ENCODE measurements at places on chromosomes 12 and 14.

- DNase-seq: no peak
Observed at GRCh38 chr12:108234158-108234557, 105.0 kb downstream of the CMKLR1 start.

DNA sequence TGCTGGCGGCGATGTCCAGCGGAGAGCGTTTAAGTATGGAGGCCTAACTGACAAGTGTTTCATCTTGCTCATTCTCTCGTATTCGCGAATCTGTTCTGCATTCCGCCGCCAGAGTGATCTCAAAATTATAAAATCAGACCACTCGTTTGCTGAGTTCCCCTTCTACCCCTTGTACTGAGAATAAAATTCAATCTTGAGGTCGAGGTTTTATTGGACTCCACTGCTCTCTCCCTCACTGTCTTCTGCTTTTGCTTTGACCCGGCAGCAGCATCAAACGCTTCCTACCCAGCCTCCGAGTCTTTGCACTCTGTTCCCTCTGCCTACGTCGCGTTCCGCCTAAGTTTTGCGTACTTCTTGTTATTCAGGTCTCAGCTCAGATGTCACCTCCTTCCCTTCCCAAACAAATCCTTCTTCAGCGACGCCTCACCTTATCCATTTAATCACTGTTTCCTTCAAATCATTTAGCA lies 462 bp downstream of the KNTC1 start:
- DNase-seq: no peak

- no peak for DNase-seq
Observed at GRCh38 chr12:108468196-108468968, 46.7 kb upstream of the FICD start.

- no peak for DNase-seq
Observed at GRCh38 chr12:23760495-23760894, 189.0 kb downstream of the SOX5 start.

DNA sequence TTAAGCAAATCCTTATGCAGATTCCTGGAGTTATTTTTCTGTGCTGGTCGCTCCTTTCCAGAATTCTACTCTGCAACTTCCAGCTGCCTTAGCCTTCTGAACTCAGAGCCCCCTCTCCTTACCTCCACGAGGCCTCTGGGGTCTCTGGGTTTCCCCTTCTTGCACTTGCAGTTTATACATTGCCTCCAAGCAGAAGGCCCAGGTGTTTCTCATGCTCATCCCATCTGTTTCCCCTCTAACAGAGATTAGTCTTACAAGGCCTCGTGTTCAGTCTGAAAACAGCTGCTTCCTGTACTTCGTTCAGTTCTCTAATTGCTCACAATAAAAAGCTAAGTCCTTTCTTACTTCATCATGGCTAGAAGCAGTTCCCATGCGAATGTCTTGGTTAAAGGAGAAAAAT lies 134.4 kb upstream of the FGD4 start:
- no peak for DNase-seq

GRCh38 chr12:107115119-107115518 lies 21.8 kb upstream of the CRY1 start:
- no peak for DNase-seq

- no peak for DNase-seq
Observed at GRCh38 chr14:51490205-51490604, 161.5 kb upstream of the FRMD6 start.

GRCh38 chr14:93952829-93953228 lies 23.5 kb downstream of the ASB2 start:
- DNase-seq: no peak

DNA sequence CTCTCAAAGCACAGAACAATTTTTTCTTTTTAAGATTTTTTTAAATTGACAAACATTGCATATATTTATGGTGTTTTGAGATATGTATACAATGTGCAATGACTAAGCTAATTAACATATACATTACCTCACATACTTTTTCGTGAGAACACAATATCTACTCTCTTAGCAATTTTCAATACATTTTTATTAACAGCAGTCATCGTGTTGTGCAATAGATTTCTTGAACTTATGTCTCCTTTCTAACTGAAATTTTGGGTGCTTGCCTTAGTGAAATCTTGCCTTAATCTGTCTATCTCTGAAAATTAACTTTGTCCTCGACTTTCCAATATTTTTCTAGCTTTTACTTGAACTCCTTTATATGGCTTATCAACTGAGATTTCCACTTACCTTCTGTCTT lies 6.8 kb downstream of the OR10A7 start:
- DNase-seq: no peak

DNA sequence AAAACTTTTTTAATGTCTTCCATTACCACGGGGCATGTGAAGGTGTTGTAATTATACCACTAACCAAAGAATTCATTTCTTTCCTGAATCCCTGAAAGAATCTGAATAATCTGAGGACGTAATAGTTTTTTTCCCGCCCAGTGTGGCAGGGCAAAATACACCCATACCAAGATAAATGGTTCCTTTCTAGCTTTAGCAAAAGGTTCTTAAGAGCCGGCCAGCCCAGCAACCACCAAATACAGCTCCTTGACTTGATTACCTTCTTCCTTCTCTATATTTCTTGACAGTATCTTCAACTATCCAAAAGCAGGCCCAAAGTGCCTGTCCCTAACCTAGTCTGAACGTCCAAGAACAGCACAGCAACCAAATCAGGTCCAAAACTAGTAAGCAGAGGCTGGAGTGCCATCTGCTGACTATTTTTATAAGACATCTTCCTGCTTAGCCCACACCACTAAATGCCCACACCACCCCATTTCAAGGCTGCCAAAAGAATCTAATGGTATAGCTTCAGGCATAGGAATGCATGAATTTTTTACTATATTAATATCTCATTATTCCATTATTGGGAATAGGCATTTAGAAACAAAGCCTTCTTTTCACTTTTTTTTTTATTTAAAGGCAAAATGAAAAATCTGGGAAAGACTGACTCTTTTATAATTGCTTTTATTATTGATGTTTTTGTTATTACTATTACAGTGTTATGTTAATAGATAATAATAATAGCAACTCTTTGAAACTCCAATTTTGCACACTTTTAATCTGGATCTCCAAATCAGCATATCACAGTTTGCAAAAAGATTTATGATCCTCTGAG lies 524.4 kb downstream of the MED13L start:
- no peak for DNase-seq

GRCh38 chr14:68616221-68616902 lies 176.5 kb downstream of the ZFP36L1 start:
- DNase-seq: no peak

GRCh38 chr14:96559571-96559970 lies 57.4 kb downstream of the PAPOLA start:
- no peak for DNase-seq

GRCh38 chr12:54428050-54429013 lies 9.3 kb upstream of the ITGA5 start:
- DNase-seq: no peak

- DNase-seq: no peak
Observed at GRCh38 chr14:92471919-92472318, 41.7 kb upstream of the RIN3 start.

- no peak for DNase-seq
Observed at GRCh38 chr12:8057839-8058238, 8.3 kb downstream of the C3AR1 start.

GRCh38 chr14:31113794-31114193 lies 87.6 kb upstream of the STRN3 start:
- no peak for DNase-seq

DNA sequence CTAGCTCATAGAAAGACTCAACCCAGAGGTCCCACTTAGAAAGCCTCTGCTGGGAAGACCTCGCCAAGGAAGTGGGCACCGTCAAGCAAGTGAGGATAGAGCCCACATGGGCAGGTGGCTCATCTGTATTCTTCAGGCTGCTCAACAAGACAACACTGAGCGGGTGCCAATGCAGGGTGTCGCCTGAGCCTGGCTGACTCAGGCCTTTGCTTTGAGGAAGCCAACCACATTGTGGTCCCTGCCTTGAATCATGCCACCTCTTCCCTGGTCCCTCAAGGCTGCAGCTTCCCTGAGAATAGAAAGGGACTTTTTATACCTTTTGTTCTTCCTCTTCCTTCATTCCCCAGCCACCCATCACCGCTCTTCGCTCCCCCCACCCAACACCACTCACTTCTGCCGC lies 2.1 kb upstream of the RNASE13 start:
- DNase-seq: no peak
